ENCODE measurements at places on chromosomes 1 and 21. TPM values are rescaled to one million over a fixed set of nuclear protein-coding genes. Genes with fewer than 3 reads are reported as not detected.
A peak's percentile ranks its signal among the peaks of the same experiment; 100 is the strongest.

Gene AK5
- total RNA-seq: 54.7 TPM

- DNase-seq: peak; percentile 35
Measured at GRCh38 chr1:202058001-202058908, 47.9 kb downstream of the ELF3 start.

DNA sequence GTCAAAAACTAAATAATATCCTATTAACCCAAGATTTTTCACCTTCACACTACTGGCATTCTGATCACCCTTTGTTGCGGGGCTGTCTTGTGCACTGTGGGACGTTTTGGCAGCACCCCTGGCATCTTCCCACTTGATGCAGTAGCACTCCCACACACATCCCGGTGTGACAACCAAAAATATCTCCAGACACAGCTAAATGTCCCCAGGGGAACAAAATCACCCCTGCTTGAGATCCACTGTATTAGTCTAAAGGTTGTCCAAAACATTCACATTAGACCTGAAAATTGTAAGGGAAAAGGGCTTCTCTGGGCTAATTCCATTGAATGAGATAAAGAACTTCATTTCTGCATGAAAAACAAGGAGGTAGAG is 37.8 kb downstream of the PLEKHO1 start:
- DNase-seq: no peak

GRCh38 chr1:27607239-27607804 is 3.4 kb upstream of the AHDC1 start:
- no peak for DNase-seq

Gene IL10
- not detected for total RNA-seq

DNA sequence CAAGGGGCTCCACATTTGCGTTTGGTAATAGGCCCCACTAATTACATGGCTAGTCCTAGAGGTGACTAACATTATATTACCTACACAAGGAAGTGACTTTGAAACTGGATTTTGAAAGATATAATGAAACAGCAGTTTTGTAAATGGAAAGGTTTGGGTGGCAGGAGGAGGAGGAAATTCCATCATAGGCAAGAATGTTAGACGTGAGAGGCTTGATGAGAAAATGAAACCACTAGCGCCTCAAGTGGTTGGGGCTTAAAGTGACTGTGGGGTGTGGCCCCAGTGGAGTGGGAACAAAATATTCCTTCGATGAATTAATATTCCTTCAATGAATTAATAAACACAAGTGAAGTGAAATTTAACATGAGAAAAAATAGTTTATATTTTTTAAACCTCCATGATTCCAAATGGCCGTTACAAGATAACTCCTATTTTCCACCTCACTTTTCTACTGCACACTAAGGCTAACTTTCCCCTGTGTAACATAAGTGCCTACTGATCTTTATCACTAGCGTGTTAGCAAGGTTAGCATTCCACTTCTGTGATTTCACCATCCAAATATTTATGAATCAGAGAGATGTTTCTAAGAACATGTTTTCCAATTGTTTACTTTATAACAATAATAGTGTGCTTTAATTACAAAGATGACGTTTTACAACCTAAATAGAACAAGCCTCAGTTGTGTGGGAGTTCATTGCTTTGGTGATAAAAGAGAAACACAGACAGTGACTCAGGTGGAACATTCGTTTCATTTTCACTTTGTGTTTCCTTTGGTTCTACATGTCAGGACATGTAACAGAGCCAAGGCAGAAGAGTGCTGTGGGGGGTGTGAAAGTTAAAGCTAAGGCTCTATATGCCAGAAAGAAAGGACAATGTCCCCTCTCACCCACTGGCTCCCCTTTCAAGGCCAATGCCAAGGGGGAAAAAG is 12.5 kb upstream of the ATF3 start:
- DNase-seq: peak; percentile 99

DNA sequence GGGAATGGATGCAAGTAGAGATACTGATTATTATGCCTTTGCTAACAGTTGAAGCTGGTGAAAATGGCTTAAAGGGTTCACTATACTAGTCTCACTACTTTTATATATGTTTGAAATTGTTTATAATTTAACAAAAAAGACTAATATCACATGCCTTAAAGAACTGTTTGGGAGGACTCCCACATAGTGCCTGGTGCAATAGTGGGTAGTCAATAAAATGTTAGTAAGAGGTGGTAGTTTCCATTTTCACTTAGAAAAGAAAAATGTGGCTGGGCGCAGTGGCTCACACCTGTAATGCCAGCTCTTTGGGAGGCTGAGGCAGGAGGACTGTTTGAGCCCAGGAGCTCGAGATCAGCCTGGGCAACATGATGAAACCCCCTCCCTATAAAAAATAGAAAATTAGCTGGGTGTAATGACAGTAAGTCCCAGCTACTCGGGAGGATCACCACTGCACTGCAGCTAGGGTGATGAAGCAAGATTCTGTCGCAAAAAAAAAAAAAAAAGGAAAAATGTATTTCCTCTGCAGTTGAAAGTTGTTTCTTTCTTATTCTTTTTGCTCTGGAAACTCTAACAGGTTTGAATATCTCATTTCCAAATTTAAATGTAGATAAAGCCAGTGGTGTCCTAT is 24.5 kb downstream of the C21orf91 start:
- no peak for DNase-seq

Gene GNAT2
- total RNA-seq: 0.36 TPM

GRCh38 chr1:36737767-36738166 is 255.1 kb upstream of the CSF3R start:
- DNase-seq: no peak

DNA sequence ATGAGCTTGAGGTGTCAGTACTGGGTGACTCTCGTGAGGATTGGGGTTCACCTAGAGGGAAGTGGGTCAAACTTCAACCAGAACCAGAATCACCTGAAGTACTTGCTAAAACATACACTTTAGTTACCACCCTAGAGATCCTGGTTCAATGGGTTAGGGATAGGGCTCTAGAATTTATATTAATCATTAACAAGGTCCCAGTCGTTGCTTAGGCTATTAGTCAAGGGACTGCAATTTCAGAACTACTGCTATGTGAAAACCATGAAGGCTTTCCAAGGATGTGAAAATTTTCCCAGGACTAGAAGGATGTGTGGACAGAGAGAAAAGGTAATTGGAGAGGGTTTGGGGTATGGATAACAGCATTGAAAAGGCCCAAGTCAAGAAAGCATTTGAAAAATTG is 162.6 kb downstream of the GRIK1 start:
- no peak for DNase-seq

GRCh38 chr1:41418857-41419583 is 57.8 kb downstream of the FOXO6 start:
- DNase-seq: peak; percentile 84

- DNase-seq: no peak
Measured at GRCh38 chr21:20023193-20023592, 975.0 kb upstream of the NCAM2 start.

GRCh38 chr1:209707308-209707707 is 2.7 kb downstream of the HSD11B1 start:
- peak; percentile 29 for DNase-seq

- DNase-seq: peak; percentile 30
Measured at GRCh38 chr1:52190500-52191252, 48.8 kb downstream of the ZFYVE9 start.

GRCh38 chr1:183778568-183779433 is 26.1 kb upstream of the RGL1 start:
- no peak for DNase-seq

DNA sequence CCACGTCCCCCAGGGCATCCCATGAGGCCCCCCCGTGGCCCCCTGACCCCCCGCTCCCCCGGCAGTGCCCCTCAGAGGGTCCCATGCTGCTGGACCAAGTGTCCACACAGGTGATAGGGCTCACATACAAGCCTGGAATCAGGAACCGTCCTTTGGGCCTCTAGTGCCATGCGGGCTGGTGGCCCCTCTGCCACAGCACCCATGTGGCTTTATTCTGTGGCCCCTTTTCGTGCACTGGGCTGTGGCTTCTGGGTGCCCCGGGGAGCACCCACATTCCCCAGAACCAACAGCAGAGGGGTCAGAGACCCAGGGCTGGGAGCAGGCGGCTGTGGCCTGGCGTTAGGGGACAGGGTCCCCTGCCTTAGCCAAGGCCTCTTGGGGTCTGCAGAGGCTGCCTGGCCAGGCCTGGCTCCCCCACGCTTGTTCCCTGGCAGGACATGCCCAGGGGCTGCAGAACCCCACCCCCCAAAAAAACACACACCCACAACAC is 31.7 kb downstream of the SLC19A1 start:
- DNase-seq: no peak

- DNase-seq: no peak
Measured at GRCh38 chr1:53575955-53576320, 116.7 kb downstream of the DMRTB1 start.

DNA sequence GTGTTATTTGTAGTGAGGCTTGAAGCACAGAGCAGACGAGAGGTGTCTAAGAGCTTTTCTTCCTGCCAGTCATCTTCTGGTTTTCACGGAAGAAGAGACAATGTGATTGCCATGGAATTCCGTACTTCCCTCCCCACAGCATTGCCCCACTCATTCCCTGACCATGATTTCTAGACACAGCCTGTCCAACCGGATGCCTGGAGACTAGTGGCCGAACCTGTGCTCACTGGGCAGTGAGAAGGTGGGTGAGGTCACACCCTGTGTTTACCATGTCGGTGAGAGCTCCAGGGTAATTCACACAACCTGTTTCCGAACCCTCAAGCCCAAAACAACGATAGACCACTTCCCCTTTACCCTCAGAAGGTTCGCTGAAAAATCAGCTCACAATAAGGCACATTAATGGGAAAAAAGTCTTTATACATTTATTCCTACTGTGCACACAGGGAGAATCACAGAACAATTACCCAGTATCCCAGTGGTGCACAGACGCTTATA is 271.9 kb upstream of the FMN2 start:
- no peak for DNase-seq

GRCh38 chr1:175822580-175822979 is 79.2 kb upstream of the TNR start:
- DNase-seq: peak; percentile 46

GRCh38 chr1:53134961-53135734 is 7.3 kb downstream of the SLC1A7 start:
- peak; percentile 89 for DNase-seq

- DNase-seq: peak; percentile 26
Measured at GRCh38 chr1:181044449-181044966, 10.7 kb downstream of the MR1 start.

- no peak for DNase-seq
Measured at GRCh38 chr21:46564391-46564790, 40.5 kb downstream of the S100B start.

DNA sequence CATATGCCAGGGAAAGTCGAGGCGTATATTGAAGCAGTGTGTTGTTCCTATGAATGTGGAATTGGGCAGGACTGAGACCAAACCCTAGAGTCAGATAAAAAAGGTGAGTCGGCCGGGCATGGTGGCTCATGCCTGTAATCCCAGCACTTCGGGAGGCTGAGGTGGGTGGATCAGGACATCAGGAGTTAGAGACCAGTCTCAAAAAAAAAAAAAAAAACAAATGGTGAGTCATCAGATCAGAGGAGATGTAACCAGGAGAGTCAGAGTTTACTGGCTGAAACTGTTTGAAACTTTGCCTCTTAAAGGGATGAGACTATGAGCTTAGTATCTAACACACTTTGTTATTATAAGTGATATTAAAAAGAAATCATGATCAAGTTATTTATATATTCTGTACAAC is 26.4 kb upstream of the SYCP1 start:
- DNase-seq: peak; percentile 1

Gene SLAMF1
- total RNA-seq: not detected

DNA sequence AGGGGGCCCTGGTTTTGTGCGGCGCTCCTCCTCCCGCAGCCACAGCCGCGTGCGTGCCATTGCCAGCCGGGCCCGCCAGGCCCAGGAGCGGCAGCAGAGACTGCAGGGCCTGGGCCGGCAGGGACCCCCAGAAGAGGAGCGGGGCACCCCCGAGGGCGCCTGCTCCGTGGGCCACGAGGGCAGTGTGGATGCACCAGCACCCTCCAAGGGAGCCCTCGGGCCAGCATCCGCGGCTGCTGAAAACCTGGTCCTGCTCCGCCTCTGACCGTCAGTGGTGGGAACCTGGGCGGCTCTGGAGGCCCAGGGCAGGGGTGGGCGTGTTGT is 21.5 kb downstream of the PANK4 start:
- DNase-seq: no peak

Gene OR6N1
- not detected for total RNA-seq

Gene GREM2
- 5.0 TPM for total RNA-seq

GRCh38 chr1:54280651-54281050 is 80.7 kb downstream of the MRPL37 start:
- peak; percentile 51 for DNase-seq

Gene ATP8B2
- total RNA-seq: 91.0 TPM

- no peak for DNase-seq
Measured at GRCh38 chr21:26210614-26211013, 40.0 kb upstream of the APP start.

Gene FRRS1
- total RNA-seq: 21.7 TPM

DNA sequence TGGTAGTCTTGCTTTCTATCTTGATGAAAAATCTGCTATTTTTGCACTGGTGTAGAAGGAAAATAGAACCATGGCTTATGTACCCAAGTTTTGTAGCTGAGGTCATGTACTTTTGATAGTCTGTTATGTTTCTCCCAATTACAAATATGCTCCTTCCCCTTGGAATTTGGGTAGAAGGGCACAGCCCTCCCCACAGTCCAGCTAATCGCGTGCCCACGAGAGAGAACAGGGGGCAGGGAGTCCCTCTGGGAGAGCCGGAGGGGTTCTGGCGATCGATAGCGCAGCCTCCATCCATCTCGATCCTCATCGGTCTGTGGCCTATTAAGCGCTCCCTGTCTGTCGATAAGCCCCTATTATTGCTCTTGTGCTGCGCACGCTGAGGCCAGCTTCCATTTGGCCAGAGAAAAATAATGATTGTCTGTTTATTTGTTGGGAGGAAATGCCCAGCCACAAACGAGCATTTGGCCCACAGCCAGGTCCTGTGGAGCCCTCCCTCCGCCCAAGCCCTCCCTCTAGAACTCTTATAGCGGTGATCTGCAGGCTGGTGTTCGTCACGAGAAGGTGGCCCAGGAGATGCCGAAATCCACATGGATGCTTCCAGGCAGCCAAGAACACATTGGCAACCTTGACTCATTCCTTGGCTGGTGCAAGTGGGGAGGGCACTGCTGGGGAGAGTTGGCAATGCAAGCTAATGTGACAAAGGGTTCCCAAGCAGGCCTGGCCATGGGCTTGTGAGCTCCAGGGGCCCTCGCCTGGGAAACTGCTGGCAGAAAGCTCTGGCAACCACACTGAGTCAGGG is 134.7 kb upstream of the TNR start:
- no peak for DNase-seq

Gene ATP5PB
- 382 TPM for total RNA-seq

Gene MIXL1
- total RNA-seq: not detected

DNA sequence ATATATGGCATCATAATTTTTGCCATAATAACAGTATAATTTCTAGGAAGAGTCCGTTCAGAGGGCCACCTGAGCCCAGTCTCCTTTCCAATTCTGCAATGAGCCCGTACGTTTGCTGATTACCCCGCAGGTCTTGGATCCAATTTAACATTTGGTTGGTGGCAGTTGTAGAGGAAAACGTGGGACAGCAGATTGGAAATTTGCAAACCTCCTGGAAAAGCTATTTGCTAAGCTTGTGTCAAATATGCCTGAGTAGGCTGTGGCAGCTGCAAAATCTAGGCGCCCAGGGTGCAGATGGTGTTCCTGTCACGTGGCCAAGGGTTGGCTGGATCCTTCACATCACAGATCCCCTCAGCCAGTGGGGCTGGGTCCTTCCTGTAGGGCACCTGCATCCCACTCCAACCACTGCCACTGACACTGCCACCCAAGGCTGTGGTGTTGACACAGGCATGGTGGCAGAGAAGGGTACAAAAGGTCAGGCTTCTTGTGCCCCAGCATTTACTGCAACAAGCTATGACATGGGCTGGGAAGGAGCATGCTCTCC is 174.8 kb upstream of the SYT6 start:
- DNase-seq: no peak
